ENCODE measurements at places on chromosomes 12 and 14.
A peak's percentile ranks its signal among the peaks of the same experiment; 100 is the strongest.

DNA sequence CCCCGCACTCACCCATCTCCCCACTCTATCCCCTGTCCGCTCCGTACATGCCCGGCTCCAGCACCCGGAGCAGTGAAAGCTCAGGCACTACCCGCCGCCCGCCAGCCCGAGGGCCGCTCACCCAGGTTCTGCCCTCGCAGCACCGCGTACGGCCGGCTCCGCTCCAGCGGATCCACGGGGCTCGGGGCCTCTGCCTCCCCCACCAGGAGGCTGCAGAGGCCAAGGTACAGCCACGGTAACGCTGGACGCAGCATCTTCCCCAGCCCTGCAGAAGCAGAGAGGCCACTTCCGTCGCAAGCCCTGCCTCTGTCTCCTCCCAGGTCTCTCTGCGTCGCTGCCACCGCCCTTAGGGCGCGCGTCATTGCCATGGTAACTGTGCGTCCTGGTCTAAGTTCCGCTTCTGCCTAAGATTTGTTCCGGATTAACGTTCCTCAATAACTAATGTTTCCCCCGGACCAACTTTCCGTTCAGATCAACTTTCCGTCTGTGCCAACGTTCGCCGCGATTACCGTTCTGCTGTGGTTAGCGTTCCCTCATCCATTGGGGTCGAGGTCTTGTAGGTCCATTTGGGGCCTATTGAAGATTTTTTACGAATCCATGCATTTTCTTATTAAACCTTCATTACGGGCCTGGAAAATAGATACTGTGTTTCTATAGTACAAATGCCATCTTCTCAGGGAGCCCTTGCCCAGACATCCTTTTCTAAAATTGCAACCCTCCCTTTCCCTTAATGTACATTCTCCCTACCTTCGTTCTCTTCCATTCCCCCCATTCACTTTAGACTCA is at the start of gene C12orf76:
Gene C12orf76 (minus strand): TSS at position 281 of the 786 bp plus-strand sequence. CDS start 27 bp downstream, at position 254.
- DNase-seq, result peak; percentile 98

DNA sequence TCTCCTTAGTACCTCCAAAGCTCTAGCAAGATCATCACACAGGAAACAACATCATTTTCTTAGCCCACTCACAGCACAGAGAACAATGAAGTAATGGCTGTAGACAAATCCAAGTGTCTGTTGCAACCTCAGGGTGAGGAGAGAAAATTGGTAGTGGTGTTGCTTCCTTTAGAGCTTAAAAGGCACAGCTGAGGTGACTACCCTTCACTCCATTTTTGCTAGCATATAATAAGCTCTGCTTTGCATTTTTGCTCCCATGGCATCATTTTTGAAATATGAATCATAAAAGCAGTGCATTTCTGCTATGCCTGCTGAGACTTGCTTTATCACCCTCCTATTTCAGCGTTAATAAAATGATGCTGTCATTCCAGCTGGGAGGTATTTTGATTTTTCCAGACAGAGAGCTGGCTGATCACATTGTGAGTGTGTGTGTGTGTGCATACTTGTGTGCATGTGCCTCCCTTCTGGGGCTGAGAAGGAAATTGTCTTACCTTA is 18.5 kb upstream of the PCNX1 start:
- no peak for DNase-seq

DNA sequence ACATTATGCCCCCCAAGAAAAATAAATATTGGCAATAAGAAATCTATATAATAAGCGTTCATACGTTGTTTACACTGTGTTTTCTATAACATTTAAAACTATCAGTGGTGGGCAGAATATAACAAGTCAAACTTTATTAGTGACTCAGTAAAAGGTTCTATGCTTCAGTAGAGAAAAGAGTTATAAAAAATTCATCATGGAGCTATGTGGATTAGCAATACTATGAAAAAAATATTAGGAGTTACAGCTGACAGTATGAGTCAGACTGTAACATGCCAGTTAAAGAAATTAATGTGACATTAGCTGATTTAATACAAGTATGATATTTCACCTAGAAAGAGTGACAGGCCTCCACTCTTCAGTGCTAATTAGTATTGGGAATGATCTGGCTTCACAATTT is 125.1 kb upstream of the GARIN6 start:
- no peak for DNase-seq

DNA sequence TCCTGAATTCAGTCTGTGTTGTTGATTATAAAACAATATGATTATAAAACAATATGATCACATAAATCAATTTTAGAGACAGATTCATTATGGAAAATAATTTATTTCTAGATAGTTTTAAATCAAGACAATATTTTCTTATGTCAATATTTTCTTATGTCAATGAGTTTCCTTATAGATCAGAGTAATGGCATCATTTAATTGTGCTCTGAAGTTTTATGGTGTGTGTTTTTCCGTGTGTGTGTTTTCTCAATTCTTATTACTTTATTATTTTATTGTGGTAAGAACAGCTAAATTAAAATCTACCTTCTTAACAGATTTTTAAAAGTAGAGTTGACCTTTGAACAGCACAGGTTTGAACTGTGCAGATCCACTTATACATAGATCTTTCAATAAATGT is 105.3 kb upstream of the SLCO1B1 start:
- no peak for DNase-seq

GRCh38 chr14:87149583-87150354 is 843.2 kb downstream of the GALC start:
- no peak for DNase-seq

DNA sequence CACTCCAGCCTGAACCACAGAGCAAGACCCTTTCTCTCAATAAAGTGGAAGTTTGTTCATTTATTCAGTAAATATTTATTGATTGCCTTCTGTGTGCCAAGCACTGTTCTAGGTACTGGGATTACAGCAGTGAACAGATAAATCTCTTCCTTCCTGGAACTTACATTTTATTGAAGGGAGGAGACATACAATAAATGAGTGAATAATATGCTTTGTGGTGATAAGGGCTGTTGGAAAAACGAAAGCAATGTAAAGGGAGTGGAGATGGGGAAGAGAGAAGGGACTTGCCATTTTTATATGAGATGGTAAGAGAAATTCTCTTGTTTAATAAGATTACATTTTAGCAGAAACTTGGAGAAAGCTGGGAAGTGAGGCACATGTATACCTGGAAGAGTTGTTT is 1.6 kb downstream of the GSKIP start:
- no peak for DNase-seq

DNA sequence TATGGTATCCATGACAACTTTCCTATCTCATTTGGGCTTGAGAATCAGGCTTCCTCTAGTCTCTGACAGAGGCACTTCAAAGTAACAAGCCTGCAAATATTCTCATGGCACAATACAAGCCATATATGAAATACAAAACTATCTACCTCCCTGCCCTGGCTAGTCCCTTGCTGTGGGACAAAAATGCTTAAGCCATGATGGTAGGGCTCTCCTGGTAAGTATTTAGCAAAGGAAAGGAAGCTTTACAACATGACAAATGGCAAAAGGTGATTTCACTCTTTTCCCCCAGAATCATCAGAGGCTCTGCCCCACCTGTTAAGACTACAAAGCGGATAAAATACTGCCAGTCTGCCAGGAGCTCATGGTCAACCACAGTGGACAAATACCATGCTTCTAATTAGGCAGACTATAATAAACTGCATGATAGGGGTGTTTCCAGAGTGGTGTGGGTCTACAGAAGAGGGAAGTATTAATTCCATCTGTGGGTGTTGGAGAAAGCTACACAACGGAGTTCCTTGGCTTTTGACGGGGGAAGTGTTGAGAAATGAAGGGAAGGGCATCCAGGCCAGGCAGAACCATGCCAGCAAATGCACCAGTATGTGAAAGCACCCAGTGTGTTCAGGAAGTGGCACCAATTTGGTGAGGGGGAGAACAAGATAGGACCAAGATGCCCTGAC is 92.9 kb downstream of the SPTSSA start:
- no peak for DNase-seq

DNA sequence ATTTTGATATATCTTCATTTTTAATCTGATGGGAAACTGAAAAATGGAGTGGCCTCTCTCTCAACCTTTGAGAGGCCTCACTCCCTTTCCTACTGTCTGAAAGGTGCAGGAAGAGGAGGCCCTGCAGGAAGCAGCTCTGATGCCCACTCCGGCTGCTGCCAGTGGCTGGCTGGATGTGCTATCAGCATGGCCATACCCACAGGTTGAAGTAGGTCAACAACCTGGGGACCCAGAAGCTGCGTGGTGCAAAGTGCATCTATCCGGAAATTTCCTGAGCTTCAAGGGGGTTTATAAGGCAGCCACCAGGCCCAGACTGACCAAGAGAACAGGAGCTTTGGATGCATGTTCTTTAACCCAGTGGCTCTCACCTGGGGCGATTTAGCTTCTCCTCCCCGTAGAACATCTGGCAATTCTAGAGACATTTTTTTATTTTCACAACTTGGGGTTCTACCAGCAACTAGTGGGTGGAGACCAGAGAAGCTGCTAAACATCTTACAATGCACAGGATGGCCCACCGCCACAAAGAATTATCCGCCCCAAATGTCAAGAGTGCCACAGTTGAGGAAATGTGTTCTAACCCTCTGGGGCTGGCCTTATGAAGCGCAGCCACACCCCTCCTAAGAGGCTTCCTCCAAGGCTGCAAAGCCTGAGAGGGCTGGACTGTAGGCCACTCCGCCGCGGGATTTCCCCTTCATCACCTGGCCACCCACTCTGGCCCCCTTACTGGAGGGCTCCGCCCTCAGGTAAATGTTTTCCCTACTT is 8.2 kb upstream of the BATF start:
- DNase-seq, result no peak

DNA sequence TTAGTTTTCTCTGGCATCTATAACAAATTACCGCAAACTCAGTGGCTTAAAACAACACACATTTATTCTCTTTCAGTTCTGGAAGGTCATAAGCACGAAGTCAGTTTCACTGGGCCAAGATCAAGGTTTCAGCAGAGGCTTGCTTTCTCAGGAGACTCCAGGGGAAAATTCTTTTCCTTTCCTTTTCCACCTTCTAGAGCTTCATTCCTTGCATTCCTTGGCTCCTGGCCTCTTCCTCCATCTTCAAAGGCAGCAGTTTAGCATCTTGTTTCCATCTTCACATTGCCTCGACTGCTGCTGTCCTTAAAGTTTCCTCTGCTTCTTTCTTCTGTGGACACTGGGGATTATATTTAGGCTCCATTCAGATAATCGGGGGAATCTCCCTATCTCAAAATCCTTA is 106.1 kb downstream of the PDE3A start:
- DNase-seq, result no peak

- no peak for DNase-seq
Observed at GRCh38 chr14:78181270-78181669, 11.1 kb downstream of the NRXN3 start.

- no peak for DNase-seq
Observed at GRCh38 chr12:67459173-67459572, 189.4 kb upstream of the DYRK2 start.

GRCh38 chr12:11811008-11811407 is 161.5 kb downstream of the ETV6 start:
- DNase-seq, result no peak

DNA sequence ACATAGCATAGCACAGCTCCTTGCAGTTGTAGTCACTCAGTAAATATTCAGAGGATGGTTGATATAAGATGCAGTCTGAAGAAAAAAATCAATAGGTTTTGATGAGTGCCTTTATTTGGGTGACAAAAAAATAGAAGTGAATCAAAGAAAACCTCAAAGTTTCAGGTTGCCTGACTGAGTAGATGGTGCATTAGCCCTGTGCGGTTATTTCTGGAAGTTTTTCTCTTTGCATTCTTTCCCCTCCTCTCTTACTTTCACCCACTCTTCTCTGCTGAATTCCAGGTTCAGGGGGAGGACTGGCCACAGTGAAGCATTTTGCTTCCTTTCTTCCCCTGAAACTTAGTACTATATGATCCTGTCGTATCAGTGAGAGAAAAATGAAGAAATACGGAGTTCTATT is 28.6 kb downstream of the TRHDE start:
- DNase-seq, result no peak

DNA sequence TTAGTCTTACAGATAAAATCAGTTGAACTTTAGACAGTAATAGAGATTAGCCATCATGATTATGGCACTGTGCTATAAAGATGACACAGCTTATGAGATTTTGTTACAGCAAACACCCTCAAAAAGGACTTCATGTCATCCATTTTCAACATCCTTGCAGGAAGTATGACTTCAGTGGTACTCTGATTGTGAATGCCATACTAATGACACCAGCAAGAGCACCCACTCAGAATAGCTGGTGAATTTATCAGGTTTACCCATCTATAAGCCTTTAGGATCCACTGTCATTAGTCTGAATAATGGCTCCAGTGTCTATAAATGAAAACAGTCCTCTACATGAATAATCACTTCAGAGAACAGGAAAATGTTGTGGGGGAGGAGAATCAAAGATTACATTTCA is 615.2 kb downstream of the RPS29 start:
- DNase-seq, result no peak

- peak; percentile 89 for DNase-seq
Observed at GRCh38 chr12:107903341-107904061, 129.0 kb downstream of the ASCL4 start.

GRCh38 chr14:69666690-69667211 is 55.4 kb downstream of the SUSD6 start:
- no peak for DNase-seq

GRCh38 chr12:126488806-126489205 is 1423.6 kb downstream of the AACS start:
- DNase-seq, result no peak

DNA sequence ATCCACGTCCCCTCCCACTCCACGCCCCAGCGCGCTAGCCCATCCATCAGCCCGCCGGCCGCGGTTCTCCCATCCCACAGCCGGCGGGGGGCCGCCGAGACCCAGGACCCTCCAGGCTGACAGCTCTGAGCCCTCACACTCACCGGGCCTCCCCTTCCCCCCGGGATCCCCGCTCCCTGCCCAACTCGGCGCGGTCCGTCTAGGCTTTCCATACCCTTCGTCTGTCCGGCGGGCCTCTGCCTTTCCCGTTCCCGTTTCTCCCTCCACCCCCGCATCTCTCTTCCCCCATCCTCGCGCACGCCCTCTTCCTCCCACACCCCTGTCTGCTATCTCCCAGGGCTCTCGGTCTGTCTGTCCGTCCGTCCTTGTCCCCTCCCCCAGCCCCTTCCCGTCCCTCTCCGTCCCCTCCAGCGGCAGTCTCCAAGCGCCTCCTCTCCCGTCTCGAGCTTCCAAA is 726 bp downstream of the ZFHX2 start:
- no peak for DNase-seq

DNA sequence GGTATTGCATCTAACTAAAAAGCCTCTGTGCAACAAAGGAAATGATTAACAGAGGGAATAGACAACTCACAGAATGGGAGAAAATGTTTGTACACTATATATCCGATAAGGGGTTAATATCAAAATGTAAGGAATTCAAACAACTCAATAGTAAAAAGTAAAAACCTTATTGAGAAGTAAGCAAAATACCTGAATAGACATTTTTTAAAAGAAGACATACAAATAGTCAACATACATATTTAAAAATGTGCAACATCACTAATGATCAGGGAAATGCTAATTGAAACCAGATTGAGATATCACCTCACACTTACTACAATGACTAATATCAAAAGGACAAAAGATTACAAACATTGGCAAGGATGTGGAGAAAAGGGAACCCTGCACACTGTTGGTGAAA is 31.9 kb upstream of the LGR5 start:
- DNase-seq, result no peak
